ENCODE measurements at places on chromosomes 2 and 18.

DNA sequence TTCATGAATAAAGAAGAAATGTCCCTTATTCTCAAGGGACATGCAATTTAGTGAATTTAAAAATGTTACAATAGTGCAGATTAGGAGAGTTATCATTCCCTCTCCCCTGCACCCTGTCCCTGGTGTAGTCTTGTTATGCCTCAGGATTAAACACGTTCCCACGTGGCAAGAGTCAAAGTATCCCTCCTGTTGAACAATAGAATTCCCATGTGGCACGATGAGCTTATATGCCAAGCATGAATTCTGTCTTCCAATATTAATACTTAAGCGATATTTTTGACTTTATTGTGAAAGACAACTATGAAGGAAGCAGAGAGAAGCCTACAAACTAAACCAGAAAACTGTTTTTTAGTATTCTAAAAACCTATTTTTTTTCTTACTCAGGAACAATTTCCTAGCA, 36.7 kb upstream of the SPAG16 start:
- DNase-seq = no peak

- DNase-seq = no peak
Measured at GRCh38 chr2:216621292-216621691, 11.9 kb upstream of the IGFBP2 start.

DNA sequence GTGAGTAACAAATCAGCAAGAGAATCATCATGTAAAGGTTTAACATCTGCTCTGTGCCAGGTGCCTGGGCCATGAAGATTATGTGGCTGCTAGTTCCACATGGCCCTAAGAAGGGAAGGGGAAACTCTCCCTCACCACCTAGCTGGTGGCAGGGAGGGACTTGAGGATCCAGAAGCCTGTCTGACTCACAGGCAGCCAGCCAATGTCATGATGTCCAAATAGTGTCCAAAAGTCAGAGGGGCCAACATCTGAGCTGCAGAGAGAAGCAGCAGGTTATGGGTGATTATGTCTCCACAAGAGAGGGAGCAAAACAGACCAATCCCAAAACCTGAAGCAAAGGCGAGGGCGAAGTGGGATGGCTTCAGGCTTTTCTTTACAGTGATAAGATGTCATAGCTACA, 61.9 kb upstream of the SPP2 start:
- DNase-seq = no peak

DNA sequence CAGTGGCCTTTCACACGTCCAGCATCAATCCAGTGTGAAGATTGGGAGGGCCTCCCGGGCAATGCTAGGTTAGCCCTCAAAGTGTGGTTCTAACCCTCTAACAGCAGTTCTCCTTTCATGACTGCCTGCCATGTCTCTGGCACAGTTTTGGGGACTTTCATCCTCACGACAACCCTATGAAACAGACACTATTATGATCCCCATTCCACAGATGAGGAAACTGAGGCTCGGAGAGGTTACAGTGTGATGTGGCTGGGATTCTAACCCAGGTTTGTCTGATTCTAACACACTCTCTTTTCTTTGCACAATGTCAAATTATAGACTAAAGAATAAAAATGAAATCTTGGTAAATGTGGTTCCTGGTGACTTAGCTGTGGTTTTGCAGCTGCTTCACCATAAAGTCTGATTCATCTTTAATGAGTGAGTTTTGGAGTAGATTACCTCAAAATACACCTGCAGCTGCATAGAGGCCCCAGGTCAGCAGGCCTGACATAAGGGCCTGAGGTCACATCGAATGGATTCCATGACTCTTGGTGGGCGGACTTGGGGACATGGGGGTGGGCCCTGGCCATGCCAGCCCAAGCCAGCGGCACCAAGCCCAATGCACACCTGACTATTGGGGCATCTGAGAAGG, 214.4 kb downstream of the GLI2 start:
- DNase-seq = no peak

DNA sequence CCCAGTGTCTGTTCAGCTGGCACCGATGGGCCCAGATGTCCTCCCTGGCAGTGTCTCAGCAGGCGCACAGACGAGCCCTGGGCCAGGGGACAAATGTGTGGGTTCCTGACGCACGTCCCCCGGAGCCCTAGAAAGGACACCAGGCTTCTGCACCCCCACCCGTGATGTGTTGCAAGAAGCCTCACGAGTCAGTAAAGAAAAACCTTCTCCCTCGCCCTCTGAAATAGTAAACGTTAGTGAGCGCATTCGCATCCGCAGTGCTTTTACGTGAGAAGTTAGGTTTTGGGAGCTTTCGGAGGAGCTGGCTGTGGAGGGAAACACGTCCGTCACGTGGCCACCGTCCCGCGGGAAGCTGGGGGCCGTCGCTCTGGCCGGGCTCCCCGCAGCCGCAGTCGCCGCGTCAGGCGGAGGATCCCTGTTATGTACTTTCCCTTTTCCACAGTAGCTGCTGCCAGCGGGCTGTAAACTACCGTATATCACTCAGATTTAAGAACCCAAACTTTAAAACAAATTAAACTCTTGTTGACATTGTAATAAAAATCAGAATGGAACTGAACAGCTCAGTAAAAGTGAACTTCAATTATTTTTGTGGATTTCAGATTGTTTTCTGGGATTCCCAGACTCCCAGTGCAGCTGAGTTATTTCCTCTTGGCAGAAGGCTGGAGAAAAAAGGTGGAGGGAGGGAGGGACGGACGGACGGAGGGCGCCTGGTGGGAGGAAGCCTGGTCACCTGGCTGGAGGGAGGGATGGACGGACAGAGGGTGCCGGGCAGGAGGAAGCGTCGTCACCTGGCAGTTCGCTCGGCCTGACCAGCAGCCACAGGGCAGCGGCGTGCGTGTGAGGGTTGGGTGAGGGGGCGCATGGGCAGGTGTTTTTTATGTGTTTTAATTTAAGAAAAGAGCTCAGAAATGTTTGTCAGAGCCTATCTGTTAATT, 112.1 kb downstream of the NFATC1 start:
- DNase-seq = no peak

- DNase-seq = no peak
Measured at GRCh38 chr2:150211164-150211631, 276.3 kb downstream of the RND3 start.

- DNase-seq = no peak
Measured at GRCh38 chr18:24986666-24987302, 365.2 kb downstream of the ZNF521 start.

DNA sequence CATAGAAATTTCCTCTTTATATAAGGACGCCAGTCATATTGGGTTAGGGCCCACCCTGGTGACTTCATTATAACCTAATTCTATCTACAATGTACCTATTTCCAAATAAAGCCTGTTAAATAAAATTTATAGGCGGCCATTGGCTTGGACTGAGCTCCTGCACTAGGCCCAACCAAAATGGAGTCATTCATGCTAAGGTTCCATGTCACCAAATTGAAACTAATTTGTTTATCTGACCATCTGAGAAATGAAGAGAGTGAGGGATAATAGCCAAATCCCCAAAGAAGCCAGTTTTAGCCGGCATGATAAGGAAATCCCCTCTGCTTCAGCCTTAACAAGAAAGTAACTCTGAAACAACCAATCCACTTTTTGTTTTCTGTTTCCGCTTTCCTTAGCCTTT, 7.2 kb upstream of the DYM start:
- no peak for DNase-seq

DNA sequence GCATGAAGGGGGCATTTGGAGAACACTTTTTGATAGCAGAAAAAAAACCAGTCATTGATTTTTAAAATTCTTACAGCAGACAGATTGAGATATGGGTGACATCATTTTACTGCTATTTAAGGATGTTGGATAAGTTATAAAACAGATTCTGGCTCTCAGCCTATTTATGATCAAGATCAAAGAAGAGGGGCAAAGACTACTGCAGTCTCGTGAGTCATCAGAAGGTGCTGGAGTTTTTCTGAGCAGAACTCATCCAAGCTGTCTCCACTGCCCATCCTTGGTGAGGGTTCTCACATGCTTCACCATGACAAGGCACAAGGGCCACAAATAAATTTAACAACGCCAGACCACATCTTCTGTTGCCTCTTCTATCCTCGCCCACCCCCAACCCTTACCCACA, 58.8 kb downstream of the ST6GAL2 start:
- DNase-seq = no peak

DNA sequence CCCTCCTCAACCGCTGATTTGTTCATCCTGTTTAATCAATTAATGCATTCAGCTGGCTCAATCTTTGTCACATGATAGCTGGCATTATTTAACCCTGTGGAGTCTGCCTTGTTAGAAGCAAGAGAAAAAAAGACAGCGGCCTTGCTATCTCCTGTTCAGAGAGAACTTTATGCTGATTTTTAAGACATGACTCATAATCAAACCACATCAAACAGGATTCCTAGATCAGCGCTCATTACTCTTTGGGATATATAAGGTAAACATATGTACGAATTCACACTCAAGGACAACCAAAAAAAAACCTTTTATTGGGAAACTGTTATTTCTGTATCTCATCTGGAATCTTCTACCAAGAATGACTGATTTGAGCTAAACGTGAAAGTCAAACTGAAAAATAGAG, 195.1 kb downstream of the C1D start:
- DNase-seq = no peak

DNA sequence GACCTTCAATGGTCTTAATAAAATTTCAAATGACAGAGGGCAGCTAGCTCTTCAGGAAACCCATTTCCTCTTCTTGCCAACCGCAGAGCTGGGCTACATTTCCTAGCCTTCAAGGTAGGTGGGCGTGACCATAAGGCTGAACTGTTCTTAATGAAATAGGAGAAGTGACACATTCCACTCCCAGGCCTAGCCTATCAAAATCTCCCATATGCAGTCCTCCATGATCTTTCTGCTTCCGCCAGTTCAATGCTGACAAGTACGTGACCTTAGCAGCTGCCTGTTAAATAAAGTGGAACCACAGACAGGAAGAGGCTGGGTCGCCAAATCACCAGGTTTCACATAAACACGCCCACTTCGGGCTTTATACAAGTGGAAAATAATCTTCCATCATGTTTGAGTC, 13.2 kb downstream of the SERPINE2 start:
- DNase-seq = no peak

DNA sequence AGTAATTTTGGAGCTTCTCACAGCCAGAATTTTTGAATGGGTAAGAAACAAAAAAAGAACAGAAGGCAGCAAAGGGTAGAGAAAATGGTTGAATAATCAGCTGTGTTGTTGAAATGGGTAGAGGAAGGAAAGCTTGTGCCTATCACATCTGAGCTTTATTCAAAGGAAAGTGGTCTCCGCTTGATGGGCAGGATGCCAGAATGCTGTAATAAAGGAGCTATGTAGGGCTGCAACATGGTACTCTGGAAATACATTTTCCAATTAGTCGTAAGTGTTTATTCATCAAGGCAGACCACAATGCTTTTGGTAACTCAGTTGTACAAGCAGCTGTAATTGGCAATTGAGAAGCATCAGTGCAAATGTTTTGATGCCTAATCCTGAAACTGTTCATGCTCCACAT, 196.9 kb downstream of the ICOS start:
- no peak for DNase-seq

DNA sequence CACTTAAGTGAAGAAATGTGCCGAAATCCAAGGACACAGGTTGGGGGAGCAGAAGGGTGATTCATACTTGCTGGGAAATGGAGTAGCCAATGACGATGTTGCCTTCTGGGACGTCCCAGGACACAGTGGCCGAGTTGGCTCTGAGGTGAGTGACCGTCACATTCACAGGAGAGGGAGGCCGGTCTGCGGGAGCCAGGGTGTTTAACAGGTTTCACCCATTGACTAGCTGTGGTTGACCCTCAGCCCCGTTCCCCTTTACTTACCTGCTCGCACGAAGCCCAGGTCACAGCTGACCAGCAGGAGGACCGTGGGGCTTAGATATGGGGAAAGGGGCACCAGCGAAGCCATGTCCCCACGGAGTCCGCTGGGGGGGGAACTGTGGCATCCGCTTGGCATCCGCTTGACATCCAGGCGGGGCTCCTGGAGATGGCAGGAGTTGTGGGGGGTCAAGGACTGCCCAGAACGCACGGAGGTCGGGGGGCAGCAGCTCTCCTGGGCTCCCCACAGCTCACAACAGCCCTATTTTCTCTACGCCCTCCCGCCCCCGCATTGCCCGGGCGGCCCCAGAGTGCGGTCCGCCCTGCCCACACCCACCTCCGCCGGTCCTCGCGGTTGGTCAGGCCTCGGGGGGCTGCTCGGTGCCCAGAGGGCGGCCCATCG, 586 bp downstream of the FNDC4 start:
- DNase-seq = no peak

GRCh38 chr2:229775614-229776313, 61.4 kb upstream of the DNER start:
- no peak for DNase-seq

DNA sequence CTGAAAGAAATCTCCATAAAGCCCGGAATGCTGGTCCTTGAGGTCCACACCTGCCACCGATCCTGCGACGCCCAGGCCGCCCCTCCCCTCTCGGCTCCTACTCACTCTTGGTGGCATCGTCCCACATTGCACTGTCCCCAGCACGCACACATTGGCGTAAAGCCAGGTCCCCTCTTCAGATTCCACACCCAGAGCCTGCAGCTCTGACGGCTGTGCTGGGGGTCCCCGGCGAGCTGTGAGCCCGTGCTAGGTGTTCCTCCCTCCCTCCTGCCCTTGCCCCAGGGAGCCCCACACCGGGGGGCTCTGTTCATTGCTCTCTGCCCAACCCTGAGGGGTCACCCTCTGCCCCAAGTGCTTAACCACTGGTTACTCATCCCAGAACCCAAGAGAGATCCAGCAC, 8.5 kb downstream of the TPO start:
- no peak for DNase-seq

- no peak for DNase-seq
Measured at GRCh38 chr18:57085371-57085770, 61.5 kb upstream of the BOD1L2 start.

DNA sequence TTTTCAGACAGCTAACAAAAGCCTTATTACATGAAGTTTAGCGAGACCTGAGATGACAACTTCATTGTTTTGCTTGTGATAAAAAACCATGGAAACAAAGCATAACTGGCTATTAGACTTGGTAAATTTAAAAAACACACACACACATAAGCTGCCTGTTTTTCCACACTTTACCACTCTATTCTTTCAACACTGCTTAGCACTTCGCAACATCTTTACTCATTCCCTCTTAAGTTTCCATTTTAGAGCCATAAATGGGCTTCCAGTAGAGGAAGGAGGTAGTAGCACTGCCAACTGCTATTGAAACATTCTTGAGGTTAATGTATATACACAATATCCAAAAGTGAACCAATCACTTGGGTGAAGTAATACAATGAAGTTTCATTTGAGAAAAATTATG, 54.1 kb downstream of the BAZ2B start:
- DNase-seq = no peak

GRCh38 chr2:140270224-140270623, 1490.0 kb upstream of the NXPH2 start:
- no peak for DNase-seq

GRCh38 chr2:136957044-136957443, 191.7 kb downstream of the THSD7B start:
- no peak for DNase-seq

- no peak for DNase-seq
Measured at GRCh38 chr2:127255146-127255545, 35.0 kb upstream of the CYP27C1 start.

DNA sequence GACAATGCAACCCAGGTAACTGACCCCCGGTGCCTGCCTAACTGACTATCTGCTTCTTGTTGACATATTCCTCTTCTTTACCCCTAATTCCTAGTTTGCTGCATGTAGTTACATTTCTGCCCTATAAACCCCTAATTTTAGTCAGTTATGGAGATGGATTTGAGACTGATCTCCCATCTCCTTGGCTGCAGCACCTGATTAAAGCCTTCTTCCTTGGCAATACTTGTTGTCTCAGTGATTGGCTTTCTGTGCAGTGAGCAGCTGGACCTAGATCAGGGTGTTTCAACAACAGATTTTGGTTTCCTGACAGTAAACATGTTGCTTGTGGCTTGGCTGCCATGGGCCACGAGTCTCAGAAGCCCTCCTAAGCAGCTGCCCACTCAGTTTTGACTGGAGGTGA, 105.4 kb downstream of the SP100 start:
- no peak for DNase-seq

GRCh38 chr2:140353541-140353940, 1573.4 kb upstream of the NXPH2 start:
- DNase-seq = no peak

Measured in HuH-7 (cell line).